ENCODE measurements at places on chromosomes 13 and 19.

- no peak for DNase-seq
Measured at GRCh38 chr13:33438918-33439317, 153.4 kb upstream of the STARD13 start.

DNA sequence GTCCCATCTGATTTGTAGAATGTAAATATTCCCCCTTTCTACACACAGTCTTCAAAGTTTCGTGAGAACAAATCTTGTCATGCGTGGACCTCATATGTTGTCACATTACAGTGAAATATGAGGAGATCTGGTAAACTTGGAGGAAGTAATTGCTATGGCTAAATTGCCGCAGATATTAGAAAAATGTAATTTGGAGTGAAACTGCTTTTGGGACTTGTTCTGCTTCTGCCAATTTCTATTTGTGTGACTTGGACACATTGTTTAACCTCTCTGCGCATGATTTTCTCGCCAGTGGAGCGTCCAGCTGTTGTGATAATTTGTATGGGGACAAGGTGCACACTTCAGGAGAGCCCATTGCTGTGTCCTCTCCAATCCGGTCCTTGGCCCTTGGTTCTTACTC lies 693.1 kb upstream of the SLC10A2 start:
- no peak for DNase-seq

DNA sequence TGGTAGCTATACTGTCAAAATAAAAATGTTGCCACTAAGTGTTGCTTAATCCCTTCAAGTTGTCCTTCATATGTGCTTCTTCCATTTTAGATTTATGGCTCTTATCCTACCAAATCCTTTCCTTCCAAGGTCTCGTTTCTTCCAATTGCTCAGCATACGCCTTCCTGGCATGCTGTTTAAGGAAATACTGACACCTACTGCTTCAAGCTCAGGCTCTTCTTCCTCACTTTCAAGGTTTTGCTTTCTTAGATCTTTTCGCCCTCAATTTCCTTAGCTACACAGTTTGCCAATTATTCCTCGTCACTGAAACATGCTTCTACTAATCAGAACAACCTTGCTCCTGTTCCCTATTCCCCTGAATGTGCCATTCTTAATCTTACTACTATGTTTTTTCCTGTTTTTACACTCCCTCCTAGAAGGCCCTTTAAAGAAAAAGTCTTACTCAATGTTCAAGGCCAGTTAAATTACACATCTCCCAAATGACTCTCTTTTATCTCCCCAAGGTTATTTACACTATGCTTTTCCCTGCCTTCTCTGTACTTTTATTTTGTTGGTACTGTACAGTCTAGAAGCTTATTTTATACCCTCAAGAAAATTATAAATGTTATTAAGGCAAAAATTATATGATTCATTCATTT lies 343.1 kb downstream of the MZT1 start:
- no peak for DNase-seq

DNA sequence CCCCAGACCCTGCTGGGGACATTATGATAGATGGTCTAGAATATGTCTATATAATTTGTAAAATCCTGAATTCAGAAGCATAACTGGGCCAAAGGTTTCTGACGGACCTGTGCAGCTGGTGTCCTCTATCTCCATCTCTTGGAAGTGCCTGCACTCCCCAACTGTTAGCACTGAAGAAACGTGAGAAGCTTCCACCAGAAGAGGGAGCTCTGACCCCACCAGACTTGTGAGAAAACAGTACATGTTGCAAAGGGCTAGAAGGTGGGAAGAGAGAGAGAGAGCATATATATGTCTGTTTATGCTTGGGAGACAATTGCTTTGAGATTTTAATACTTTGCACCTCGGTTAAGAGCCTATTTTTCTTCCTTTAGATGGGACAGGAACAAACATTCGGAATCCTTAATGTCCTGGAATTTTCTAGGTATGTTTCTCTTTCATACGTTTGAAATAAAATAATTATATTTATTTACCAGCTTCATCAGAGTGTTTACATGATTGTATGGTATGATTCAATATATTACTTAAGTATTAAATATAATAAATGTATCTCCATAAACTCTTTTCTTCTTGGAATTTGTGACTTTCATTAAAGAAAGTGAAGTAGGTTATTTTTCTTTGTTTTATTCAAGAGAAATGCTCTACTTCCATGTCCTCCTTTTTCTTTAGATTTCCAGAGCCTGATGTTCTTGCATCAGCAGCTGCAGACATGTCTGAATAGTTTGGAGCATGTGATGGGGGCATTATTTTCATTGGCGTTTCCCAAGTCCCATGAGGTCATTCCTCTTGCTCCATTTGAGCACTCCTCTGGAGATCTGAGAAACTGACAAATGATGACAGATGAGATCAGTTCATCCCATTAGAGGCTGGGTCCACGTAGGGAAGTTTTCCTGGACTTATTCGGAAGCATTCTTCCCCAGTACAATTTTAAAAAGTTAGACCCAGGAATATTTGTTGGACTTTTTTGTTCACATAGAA lies 202.9 kb downstream of the ATP8A2 start:
- peak; percentile 90 for DNase-seq

GRCh38 chr13:21383090-21383489 lies 76.0 kb downstream of the ZDHHC20 start:
- no peak for DNase-seq

- DNase-seq, result peak; percentile 26
Measured at GRCh38 chr19:1295169-1296012, 9.7 kb downstream of the EFNA2 start.

DNA sequence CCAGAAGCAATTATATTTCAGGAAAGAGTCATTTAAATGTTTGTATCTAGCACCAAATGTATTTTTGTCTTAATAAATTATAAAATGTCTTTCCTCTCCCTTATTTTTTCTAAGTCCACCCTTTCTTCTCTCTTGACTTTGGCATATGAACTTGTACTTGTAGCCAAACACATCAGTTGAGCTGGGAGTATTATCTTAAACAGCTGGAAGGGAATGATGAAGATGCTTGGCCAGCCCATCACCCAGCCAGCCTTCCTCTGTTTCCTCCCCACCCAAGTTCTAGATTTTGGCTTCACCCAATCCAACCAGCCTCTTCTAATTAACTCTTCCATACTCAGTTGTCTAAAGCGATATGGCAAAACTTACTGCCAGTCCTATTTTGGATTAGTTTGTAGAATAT lies 272.5 kb downstream of the ENOX1 start:
- DNase-seq, result no peak

GRCh38 chr13:30600496-30600895 lies 17.2 kb upstream of the USPL1 start:
- DNase-seq, result peak; percentile 56

- DNase-seq, result peak; percentile 52
Measured at GRCh38 chr19:33110137-33110910, 21.6 kb upstream of the WDR88 start.

DNA sequence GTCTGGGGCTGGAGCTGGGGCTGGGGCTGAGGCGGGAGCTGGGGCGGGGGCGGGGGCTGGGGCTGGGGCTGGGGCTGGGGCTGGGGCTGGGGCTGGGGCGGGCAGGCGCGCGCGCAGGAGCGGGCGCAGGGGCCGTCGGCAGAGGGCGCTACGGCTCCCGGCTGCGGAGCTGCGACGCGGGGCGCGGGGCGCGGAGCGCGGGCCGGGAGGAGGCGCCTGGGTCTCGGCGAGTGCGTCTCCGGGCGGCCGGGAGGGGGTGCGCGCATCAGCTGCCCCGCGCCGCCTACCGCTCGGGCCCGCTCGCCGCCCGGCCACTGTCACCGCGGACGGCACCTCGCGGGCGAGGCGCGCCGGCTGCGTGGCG lies 422 bp upstream of the MTUS2 start:
- peak; percentile 86 for DNase-seq

DNA sequence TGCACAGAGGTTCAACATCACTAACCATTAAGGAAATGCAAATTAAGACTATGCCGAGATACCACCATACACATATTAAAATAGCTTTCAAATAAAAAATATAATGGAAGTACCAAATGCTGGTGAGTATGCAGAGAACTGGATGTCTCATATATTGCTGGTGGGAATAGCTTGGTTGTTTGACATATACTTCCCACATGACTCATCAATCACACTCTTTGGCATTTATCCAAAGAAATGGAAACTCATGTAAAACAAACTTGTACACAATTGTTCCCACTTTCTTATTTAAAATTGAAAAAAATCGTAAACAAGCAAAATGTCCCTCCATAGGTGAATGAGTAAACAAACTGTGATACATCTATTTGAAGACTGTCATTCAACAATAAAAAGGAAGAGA lies 982.6 kb upstream of the ATXN8OS start:
- DNase-seq, result no peak

DNA sequence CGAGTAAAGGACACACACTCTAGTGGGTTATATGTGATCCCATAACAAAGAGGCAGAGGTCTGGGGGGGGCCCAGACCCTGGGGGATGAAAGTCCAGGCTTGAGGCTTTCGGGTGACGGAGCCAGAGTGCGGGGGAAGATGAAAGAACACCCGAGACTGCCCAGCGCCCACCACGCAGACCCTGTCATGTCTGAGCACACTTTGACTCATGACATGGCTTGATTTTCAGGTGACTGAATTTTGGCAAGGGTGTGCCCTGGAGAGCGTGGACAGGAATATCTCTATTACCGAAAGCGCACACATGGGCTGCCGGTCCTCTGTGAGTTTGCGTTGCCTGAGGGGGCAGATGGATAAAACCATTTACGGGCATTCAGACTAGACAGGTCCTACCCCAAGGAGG lies 192.0 kb upstream of the SOX1 start:
- no peak for DNase-seq

GRCh38 chr13:73938372-73939070 lies 195.7 kb downstream of the KLF12 start:
- DNase-seq, result peak; percentile 77

GRCh38 chr13:33524086-33524485 lies 238.5 kb upstream of the STARD13 start:
- peak; percentile 89 for DNase-seq

GRCh38 chr13:23688336-23688735 lies 118.1 kb downstream of the TNFRSF19 start:
- no peak for DNase-seq

GRCh38 chr19:1455336-1456120 lies 5.6 kb downstream of the APC2 start:
- peak; percentile 53 for DNase-seq

DNA sequence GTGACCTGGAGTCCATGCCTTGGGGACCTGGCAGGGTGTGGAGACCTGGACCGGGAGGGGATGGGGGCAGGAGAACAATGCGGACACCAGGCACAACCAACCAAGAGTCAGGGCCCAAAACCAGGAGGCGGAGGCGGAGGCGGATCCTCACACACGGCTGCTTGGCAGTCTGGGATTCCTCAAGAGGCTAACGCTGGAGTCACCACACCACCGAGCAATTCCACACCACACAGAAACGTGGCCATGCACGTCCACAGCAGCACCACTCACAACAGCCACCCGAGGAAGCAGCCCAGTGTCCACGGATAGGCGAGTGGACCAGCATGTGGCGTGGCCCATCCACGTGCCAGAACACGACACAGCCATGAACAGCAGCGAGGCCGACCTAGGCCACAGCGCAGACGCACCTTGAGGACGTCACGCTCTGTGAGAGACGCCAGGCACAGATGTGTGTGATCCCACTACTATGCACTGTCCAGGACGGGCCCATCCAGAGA lies 17.7 kb downstream of the SBNO2 start:
- no peak for DNase-seq

DNA sequence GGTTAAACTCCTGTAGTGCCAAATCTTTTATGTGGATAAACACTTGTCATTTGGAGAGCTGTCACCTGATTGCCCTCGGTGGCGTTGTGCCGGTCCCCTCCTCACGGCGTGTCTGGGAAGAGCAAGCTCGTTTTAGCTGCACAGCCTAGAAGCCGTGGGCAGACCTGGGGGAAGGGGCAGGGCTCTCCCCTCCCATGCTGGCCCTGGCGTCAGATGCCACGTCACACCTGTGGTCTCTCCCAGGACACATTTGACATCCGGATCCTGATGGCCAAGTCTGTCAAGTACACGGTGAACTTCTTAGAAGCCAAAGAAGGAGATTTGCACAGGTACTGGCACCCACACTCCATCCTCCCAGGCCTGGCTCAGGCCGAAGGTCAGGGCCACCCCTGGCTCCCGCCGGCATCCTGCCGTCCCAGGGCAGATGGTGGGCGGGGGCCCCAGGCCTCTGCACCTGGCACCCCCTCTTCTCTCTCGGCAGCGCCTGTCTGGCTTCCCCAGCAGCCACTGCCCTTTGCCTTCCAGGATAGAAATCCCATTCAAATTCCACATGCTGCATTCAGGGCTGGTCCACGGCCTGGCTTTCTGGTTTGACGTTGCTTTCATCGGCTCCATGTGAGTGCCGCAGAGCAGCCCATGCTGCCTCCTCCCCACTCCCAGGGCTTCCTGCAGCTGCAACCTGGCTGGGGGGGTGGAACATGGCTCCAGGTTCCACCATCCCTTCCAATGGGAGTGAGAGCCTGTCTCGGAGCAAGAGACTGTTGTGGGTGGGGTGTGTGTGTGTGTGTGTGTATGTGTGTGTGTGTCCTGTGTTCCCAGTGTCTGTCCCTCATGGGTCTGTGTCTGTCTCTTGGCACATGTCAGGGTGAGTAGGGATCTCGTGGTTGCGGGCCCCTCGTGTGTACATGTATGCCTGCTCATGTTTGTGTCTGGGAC lies 8.8 kb downstream of the YIPF2 start:
- DNase-seq, result no peak

GRCh38 chr19:17245535-17245984 lies at the start of gene NR2F6:
Gene NR2F6 (minus strand): TSS chr19:17245919. CDS start chr19:17245220, 699 bp downstream.
- no peak for DNase-seq

DNA sequence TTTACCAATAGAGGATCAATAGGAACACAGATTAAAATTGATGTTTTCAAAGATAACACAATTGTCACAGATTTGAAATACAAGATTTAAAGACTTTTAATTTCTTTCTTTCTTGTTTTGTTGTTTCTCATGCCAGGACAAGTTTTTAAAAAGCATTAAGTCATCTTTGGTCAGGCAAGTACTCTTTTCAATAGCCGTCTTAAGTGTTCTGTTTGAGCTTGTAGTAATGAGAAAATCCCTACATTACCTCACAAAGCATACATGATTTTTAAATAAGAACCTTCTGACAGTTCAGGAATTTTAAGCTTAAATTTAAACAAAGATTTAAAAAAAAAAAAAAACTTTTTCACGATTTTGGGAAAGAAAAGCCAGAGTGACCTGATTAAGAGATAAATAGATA lies 216.3 kb upstream of the PRR20A start:
- DNase-seq, result no peak

DNA sequence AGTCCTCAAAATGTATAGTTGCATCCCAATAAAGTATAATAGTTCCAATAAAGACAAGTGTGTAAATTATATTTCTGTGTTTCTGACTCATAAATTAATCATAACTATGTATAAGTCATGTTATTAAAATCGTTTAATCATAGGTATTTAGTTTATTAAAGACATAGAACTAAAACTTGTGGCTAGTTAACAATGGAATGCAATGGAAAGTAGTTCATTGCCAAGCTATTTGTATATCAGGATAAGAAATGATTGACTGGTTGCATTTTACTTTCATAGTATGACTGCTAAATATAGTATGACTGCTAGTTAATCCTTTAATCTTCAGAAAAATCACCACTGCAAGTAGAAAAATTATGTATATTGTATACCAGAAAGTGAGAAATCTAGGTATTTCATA lies 16.9 kb downstream of the COG3 start:
- DNase-seq, result no peak
